NCI-H187 treated with DMSO at 0.1 percent for 48 hours (cell line): ENCODE measurements at places on chromosomes 3 and 15.

GRCh38 chr3:146217324-146217723 lies 33.6 kb downstream of the PLSCR4 start:
- DNase-seq, result no peak

- DNase-seq, result no peak
Observed at GRCh38 chr15:98723195-98723594, 74.9 kb downstream of the IGF1R start.

GRCh38 chr3:188780193-188781147 lies 391.3 kb upstream of the TPRG1 start:
- no peak for DNase-seq

GRCh38 chr15:69629631-69630161 lies 177.1 kb downstream of the RPLP1 start:
- no peak for DNase-seq

DNA sequence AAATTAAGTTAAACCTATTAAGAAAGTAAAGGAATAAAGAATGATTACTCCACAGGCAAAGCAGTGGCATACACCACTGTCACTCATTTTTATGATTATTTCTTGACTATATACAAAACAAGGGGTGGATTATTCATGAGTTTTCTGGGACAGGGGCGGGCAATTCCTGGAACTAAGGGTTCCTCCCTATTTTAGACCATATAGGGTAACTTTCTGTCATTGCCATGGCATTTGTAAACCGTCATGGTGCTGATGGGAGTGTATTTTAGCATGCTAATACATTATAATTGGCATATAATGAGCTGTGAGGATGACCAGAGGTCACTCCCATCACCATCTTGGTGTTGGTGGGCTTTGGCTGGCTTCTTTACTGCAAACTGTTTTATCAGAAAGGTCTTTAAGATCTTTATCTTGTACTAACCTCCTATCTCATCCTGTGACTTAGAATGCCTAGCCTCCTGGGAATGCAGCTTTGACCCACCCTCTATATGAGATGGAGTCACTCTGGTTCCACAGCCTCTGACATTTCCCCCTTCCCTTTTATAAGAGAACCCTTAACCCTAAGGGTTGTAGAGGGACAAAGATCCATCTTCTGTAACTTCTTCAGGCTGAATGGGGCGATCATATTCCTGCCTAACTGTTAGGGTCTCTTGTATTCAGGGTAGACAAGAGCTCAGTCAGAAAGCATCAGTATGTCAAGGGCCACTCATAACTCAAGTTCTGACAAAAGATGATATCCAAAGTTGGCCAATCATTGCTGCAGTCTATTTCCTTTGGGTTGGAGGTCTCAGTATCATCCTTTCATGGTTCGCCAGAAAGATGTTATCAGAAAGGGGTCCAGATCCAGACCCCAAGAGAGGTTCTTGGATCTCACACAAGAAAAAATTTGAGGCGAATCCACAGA lies 79.5 kb upstream of the LIPC start:
- DNase-seq, result no peak

- DNase-seq, result no peak
Observed at GRCh38 chr15:52008698-52009434, 10.2 kb upstream of the MAPK6 start.

DNA sequence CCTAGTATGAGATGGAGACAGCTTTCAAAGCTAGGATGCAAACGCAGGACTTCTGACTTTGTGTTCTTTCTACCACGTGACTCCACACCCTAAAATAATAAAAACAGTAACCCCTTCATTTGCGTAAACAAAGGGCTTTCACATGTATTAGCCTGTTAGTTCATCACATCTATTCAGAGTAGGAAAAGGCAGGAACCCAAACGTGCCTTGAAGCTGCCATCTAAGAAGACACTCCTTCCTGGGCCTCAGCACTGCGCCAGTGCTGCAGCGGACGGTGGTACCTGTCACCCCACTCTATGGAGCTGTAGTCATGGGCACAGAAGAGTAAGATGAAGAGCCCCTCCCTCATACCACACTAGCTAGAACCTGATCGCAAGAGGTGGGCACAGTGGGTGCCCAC lies 34.3 kb downstream of the PLD1 start:
- no peak for DNase-seq

DNA sequence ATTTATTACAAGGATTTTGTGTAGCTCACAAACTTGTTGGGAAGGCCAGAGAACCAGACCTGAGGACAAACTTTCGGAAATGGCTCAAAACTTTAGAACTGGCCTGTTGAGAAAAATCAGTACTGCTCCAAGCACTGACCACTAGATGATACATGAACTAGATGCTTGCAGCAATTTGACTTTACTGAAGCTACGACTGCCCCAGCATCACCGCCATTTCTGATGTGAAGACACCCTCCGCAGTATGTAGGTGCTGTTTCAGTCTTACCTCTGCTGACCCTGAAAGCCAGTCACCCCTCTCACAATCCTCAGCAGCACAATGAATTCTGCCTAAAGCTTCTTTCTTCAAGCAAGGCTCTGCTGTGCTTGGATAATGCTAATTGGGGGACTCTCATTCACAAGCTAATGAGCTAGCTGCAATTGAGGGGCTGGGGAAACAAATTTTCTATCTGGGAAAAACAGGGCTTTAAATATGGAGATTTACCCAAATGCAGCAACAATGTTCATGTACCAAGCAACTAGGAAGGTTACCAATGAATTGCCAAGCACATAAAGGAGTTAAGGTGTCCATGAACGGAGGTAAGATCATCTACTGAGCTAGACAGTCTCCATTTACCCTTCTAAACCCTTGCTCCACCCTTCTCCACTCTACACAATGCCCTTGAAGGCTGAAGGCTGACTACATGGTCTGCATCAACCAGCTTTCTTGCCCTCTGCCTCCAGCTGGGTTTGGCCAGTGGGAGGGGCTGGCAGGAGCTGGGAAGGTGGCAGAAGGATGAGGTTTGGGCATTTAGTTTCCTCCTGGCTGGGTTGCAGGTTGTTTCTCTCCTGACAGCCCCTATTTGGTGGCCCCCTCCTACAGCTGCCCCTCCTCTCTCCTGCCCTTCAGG lies 53.2 kb upstream of the FSTL1 start:
- no peak for DNase-seq

GRCh38 chr3:126848991-126849390 lies 133.9 kb upstream of the PLXNA1 start:
- no peak for DNase-seq

GRCh38 chr15:70447521-70447920 lies 315.8 kb downstream of the UACA start:
- DNase-seq, result no peak

- DNase-seq, result no peak
Observed at GRCh38 chr15:68794863-68795262, 25.8 kb downstream of the ANP32A start.

- DNase-seq, result no peak
Observed at GRCh38 chr15:94546808-94547207, 315.4 kb downstream of the MCTP2 start.

DNA sequence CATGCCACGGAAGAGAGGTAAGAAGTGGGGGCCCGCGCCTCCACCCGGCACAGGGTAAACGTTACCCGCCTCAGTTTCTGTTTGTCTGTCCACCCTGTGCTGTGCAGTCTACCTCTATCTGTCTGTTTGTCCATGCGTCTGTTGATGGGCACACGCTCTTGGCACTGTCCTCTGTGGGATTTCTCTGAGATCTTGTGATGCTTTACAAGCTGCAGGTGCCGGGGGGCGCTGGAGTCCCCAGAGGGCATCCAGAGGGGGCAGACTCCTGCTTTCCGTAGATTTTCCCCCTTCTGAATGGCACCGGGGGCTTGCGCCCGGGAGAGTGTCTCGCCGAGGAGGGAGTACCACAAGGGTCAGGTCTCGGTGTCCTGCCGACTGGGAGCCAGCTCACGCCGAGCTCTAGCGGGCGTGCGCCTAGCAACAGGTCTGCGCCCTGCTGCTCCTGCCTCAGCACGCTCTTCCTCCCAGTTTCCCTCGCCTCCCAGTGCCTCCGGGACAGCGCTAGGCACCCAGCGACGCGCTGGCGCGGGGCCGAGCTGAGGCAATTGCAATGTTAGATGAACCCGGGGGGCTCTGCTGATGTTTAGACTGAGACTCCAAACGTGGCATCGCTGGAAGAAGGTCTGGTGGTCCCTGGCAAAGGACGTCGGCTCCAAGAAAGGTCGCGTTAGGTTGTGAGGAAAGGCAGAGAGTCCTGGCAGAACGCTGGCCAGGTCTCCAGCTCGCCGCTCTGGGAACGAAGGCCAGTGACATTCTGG lies 667 bp downstream of the CEMIP start:
- no peak for DNase-seq

GRCh38 chr3:149908424-149908957 lies 62.2 kb downstream of the PFN2 start:
- no peak for DNase-seq

- no peak for DNase-seq
Observed at GRCh38 chr15:29051422-29051821, 165.6 kb downstream of the APBA2 start.

DNA sequence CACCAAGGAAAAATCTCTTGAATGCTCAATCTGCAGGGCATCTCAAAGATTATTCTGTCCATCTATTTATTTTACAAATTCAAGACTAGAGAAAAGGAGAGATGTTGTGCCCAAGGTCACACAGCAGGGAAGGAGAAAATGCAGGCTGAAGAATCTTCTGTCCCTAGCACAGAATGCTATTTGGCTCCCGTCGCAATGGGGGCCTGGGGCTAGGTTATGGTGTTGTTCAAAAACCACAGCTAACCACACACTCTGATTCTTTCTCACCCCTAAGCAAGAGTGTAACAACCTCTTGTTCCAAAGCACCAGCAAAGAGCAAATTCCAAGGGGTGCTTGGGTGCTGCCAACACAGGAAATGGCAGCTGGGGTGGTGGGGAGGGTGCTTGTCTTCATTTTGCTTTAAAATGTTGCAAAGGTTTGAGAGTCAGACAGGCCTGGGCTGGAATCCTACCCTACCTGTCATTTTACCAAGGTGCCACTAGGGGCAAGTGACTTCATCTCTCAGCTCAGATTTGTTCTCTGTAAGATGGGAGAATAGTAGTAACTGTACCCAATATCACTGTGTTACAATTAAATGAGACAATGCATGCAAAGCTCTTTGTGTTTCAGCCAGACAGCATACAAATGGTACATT lies 112.5 kb downstream of the ADAMTS9 start:
- DNase-seq, result no peak

DNA sequence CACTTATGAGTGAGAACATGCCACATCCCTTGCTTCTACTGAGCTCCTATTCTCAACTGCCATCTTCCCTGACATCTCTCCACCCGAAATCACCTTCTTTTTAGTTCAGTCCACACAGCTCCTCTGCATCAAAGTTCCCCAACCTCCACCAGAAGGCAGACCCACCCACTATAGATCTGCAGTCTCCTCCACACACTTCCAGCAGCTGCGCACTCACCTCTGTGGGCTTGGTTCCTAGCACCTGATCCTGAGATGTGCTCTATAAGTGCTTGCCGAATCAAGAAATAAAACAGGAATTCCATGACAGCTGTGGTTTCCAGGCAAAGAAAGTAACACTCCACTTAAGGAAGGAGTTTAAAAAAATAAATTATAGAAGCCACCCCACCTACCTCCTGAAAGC lies 85.4 kb downstream of the TRANK1 start:
- no peak for DNase-seq

- no peak for DNase-seq
Observed at GRCh38 chr3:124648551-124648950, 81.7 kb upstream of the UMPS start.

DNA sequence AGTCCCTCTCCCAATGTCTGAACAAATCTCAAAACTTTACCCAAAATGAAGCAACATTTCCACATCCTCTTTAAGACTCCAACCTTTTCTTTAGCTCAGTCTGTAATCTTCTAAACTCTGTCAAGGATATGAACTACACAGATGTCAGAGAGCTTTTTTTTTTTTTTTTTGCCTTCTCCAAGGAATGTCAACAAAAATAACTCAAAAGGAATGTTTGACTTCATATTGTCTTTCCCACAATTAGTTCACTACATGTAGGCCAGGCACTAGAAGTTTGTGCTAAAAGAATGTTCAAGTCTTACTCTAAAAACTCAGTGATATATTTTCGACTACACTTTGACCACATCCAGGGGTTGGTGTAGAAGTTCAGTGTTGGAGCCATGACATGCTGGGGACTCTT lies 37.1 kb downstream of the ADAMTS9 start:
- no peak for DNase-seq

DNA sequence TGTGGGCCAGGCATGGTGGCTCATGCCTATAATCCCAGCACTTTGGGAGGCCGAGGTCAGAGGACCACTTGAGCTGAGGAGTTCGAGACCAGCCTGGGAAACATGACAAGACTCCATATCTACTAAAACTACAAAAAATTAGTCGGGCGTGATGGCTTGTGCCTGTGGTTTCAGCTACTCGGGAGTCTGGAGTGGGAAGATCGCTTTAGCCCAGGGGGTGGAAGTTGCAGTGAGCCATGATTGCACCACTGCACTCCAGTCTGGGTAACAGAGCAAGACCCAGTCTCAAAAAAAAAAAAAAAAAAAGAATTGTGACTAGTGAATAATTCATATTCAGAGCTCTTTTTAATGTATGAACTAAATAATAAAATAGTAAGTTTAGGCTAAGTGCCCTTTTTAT lies 87.8 kb upstream of the TSEN2 start:
- no peak for DNase-seq

DNA sequence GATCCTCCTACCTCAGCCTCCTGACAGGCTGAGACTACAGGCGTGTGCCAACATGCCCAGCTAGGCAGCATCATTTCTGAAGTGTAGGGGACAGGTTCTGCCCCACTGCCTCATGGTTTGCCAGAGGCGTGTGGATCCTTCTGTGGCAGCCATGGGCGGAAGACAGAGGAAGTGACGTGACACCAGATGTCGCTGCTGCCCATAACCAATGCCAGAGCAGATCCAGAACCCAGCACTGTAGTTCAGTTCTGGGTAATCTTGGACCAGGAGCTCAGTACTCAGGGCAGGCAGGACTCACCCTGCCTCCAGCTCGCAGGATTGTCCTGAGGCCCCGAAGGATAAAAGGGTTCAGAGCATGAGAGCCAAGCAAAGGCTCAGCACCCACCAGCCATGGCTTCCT lies 8.2 kb downstream of the RBPMS2 start:
- DNase-seq, result no peak

GRCh38 chr3:131361464-131362421 lies 19.8 kb upstream of the NUDT16 start:
- DNase-seq, result no peak

DNA sequence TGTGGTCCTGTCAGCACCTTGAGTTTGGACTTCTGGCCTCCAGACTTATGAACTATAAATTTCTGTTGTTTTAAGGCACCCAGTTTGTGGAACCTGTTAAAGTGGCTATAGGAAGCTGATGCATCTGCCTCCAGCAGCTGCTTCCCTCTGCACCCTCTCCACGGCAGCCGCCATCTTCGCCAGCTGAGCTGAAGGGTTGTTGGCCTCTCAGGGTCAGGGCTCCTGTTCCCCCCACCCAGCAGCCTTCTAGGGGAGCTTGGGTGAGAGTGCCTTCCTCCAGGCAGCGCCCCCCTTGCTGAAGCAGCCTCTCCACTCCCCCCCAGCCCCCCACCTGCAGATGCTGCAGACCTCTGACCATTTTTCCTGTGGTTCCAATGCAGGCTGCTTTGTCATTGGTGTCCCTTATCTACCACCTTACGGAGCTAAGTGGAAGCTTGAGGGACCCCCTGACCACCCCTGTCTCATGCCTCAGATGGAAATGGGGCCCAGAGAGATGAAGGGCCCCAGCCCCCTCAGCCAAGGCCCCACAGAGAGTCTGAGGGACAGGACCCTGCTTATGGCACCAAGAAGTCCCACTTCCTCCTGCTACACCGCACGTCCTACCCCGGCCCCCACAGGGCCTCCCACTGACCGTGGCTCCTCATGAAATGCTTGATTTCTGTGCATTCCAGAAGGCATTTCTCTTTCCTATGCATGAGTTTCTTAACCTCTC lies 61.4 kb upstream of the TLE3 start:
- DNase-seq, result no peak
